ENCODE measurements at places on chromosomes 7 and 10. TPM values are rescaled to one million over a fixed set of nuclear protein-coding genes. Genes with fewer than 3 reads are reported as not detected.

HGF gene
- not detected for total RNA-seq

ENTPD1 gene
- total RNA-seq: 0.82 TPM

TBL2 gene
- total RNA-seq: 25.2 TPM

TRA2A gene
- total RNA-seq: 246 TPM

ALOX5 gene
- total RNA-seq: 4.2 TPM

DNA sequence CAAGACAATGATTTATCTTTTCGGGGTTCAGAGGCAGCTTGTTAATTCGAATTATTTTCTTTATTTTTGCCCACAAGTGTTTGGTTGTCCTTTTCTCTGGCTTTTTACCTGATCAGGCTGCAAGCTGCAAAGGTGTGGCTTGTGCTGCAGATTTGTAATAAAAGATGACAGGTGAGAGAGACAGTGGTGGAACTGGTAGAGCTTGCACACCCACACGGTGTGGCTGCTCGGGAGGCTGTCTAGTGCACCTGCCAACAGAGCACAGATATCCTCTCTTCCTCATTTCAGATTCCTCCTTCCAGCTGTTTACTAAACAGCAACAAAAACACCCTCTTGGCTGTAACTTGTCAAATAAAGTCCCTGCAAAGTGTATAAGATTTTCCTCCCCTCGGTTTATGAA is 9.2 kb downstream of the GJD4 start:
- H3K27ac ChIP-seq: no peak overlapping the region
- no peak for DNase-seq
- H3K4me3 ChIP-seq: no peak overlapping the region
- no peaks in the 10 kb centered on the region for H3K36me3 ChIP-seq
- H3K4me1 ChIP-seq: no peaks in the 10 kb centered on the region

- no peaks in the 10 kb centered on the region for H3K4me1 ChIP-seq
- H3K27ac ChIP-seq: no peak overlapping the region
- peaks cover 47% of the 10 kb centered on the region for H3K36me3 ChIP-seq
- no peak overlapping the region for H3K4me3 ChIP-seq
Observed at GRCh38 chr7:44382459-44383265, 57.3 kb upstream of the CAMK2B start.

- DNase-seq: no peak
- H3K4me1 ChIP-seq: peaks cover 5% of the 10 kb centered on the region
- H3K27ac ChIP-seq: no peak overlapping the region
- no peak overlapping the region for H3K4me3 ChIP-seq
- no peaks in the 10 kb centered on the region for H3K27me3 ChIP-seq
- H3K36me3 ChIP-seq: no peaks in the 10 kb centered on the region
Observed at GRCh38 chr10:14687340-14687739, 87.4 kb downstream of the FAM107B start.

DNA sequence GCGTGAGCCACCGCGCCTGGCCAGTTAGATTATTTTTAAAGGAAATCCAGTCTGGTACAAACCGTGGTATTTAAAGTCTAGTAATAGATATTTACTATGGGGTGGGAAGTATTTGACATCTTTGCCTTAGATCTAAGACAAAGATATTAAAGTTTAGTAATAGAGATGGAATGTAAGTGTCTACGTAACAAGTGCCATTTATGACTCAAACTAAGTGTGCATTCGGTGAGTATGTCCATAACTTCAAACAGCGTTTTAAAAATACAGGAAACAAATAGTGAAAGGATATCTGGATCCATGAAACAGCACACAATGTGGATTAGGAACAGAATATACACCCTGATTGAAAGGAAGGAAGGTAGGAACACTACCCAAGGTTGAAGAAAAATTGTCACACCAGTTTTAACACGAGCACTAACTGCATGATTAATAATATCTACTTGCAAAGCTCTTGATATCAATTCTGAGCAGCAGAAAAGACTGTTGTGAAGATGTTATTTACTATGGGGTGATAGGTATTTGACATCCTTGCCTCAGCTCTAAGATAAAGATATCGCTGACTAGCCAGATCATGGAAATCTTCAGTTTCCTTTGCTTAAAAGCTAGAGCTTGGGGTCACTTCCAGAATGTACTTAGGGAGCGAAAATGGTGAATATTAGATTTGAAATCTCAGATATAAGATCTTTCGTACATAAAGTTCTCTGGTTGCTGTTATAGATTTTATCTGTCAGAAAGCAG is 48.7 kb downstream of the EPC1 start:
- H3K27ac ChIP-seq: no peak overlapping the region
- peaks cover 24% of the 10 kb centered on the region for H3K36me3 ChIP-seq
- DNase-seq: no peak
- peaks cover 45% of the 10 kb centered on the region for H3K4me1 ChIP-seq
- no peak overlapping the region for H3K4me3 ChIP-seq

- H3K27ac ChIP-seq: no peak overlapping the region
- DNase-seq: no peak
- no peak overlapping the region for H3K4me3 ChIP-seq
- no peaks in the 10 kb centered on the region for H3K36me3 ChIP-seq
- H3K27me3 ChIP-seq: no peaks in the 10 kb centered on the region
Observed at GRCh38 chr7:95723583-95724180, 48.7 kb upstream of the DYNC1I1 start.

ANKRD16 gene
- 1.4 TPM for total RNA-seq

DNA sequence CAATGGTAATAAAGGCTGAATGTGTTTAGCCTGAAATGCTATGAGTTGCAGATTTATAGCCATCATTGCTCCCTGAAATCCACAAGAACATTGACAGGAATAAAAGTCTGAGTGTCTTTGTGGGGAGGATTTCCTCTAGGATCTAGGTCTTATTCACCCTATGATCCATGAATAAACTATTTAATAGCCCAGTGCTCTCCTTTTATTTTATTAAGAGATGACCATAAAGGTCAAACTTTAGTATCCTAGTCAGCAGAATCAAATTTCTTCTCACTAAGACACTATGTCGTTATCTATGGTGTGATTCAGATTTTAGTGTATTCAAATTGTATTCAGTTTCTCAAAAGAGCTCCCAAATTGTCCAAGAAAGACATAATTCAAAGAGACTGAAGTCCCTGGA is 67.8 kb upstream of the AKR1E2 start:
- peaks cover 3% of the 10 kb centered on the region for H3K27me3 ChIP-seq
- no peaks in the 10 kb centered on the region for H3K4me1 ChIP-seq
- H3K4me3 ChIP-seq: no peak overlapping the region
- no peaks in the 10 kb centered on the region for H3K36me3 ChIP-seq
- DNase-seq: no peak

DNA sequence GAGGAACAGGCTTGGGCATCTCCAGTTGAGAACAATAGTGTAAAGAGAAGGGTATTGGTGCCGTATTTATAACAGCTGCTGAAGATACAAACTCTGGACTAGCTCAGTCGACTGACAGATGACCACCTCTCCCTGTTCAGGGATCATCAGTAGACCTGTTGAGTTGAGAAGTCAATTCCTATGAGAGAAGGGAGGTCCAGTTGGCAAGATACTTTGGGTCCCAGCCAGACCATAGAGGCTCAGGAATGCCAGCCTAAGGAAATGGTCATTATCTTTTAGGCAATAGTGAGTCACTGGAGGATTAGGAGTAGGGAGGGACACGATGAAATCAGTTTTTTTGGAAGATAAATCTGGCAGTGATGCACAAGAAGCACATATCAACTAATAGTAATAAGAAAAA is 202.9 kb downstream of the TRIL start:
- H3K27me3 ChIP-seq: no peaks in the 10 kb centered on the region
- no peak for DNase-seq
- H3K4me1 ChIP-seq: no peaks in the 10 kb centered on the region
- no peaks in the 10 kb centered on the region for H3K36me3 ChIP-seq
- no peak overlapping the region for H3K27ac ChIP-seq

CYP3A7 gene
- not detected for total RNA-seq

C10orf105 gene
- total RNA-seq: 0.25 TPM

CALD1 gene
- 0.33 TPM for total RNA-seq

BICC1 gene
- total RNA-seq: not detected

DNA sequence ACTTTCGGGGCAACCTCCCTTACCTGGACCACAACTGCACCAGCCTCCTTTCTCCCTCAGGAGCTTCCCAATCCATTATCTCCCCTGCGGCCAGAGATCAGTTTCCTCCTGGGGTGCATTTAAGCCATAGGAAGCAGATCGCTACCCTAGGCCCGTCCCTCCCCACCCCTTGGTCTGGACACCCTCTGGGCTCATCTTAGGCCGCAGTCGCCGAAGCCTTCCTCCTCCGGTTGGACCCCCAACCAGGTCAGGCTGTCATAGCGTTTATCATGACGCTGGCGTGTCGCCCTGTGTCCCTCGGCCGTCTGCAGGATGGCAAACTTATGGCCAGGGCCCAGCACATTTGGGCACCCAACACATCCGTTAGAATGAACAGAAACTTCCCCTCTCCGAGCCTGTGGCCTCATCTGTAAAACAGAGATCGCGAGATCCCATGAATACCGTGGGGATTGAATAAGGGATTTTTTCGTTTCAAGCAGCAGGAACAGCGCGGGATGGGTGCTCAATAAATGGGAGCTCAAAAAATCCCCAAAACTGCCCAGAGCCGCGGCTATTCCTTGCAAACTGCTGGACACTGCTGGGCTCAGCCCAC is 669 bp upstream of the AP5Z1 start:
- H3K4me3 ChIP-seq: peak overlapping the region; percentile 99
- no peaks in the 10 kb centered on the region for H3K27me3 ChIP-seq
- H3K27ac ChIP-seq: peak overlapping the region; percentile 96

DNA sequence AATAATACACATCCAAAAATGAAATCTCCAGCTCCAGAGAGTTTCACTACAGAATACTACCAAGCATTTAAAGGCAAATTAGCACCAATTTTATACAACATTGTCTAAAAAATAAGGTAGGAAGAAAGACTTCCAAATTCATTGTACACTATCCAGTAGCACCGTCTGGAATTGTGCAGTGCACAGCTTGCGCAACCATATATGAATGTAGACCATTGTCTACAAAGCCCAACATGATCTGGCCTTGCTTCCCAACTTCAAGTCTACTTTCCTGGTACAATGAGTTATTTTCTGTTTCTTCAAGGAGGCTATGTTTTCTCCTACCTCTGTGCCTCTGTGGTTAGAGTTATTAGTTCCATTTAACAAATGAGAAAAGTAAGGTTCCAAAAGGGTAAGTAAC is 115.4 kb upstream of the FOXK1 start:
- H3K36me3 ChIP-seq: no peaks in the 10 kb centered on the region
- no peak overlapping the region for H3K4me3 ChIP-seq
- DNase-seq: no peak
- H3K27ac ChIP-seq: no peak overlapping the region
- H3K4me1 ChIP-seq: no peaks in the 10 kb centered on the region
- H3K27me3 ChIP-seq: no peaks in the 10 kb centered on the region

- no peak overlapping the region for H3K4me3 ChIP-seq
- H3K4me1 ChIP-seq: no peaks in the 10 kb centered on the region
- no peak for DNase-seq
- H3K27me3 ChIP-seq: peaks cover 4% of the 10 kb centered on the region
- no peak overlapping the region for H3K27ac ChIP-seq
- H3K36me3 ChIP-seq: no peaks in the 10 kb centered on the region
Observed at GRCh38 chr10:79615577-79615976, 4.8 kb downstream of the SFTPA1 start.

AMZ1 gene
- total RNA-seq: 0.36 TPM

C7orf57 gene
- 0.56 TPM for total RNA-seq

DNA sequence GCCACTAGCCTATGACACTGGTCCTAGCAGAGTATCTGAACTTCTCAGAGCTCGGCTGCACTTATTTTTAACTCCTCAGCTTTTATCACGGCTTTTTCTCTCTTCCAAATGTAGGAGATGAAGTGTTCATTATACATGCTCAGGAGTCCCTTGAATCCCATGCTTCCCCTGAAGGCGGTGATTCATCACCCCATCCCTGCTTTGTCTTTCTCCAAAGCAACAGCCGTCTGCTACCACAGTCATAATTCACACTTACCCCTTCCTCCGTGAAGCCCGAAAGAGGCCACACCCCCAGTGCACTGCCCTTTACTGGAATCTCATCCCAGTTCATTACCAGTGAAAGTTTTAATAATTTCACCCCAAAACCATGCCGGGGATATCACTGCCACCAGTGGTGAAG is 301.5 kb upstream of the SHH start:
- DNase-seq: no peak
- H3K27ac ChIP-seq: no peak overlapping the region
- no peaks in the 10 kb centered on the region for H3K27me3 ChIP-seq
- H3K36me3 ChIP-seq: no peaks in the 10 kb centered on the region

INHBA gene
- not detected for total RNA-seq

TMEM225B gene
- 1.0 TPM for total RNA-seq

DNA sequence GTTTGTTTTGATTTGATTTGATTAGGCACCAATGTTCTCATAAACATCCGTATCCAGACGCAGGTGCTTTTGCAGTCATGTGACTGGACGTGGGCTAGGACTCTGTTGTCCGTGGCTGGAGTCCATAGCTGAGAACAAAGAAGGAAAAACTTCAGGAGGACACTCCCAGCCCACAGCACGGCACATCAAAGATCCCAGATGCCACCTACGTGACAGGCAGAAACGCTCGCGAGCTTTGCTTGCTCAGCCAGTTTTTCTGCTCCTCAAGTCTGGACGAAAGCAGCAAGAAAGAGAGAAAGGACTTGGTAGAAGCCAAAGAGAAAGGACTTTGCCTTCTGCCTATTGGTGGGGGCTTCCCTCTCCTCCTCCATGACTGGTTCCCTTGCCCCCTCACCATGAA is 6.9 kb upstream of the ZKSCAN1 start:
- no peak overlapping the region for H3K27ac ChIP-seq
- H3K4me1 ChIP-seq: peaks cover 3% of the 10 kb centered on the region
- H3K36me3 ChIP-seq: no peaks in the 10 kb centered on the region
- no peaks in the 10 kb centered on the region for H3K27me3 ChIP-seq
- no peak for DNase-seq

TCF7L2 gene
- total RNA-seq: 4.2 TPM

- no peak overlapping the region for H3K4me3 ChIP-seq
- H3K27me3 ChIP-seq: no peaks in the 10 kb centered on the region
- peaks cover 27% of the 10 kb centered on the region for H3K4me1 ChIP-seq
- no peak for DNase-seq
- no peak overlapping the region for H3K27ac ChIP-seq
Observed at GRCh38 chr10:62059217-62059920, 157.9 kb downstream of the ARID5B start.

HYAL4 gene
- not detected for total RNA-seq

- no peaks in the 10 kb centered on the region for H3K36me3 ChIP-seq
- DNase-seq: no peak
- no peaks in the 10 kb centered on the region for H3K27me3 ChIP-seq
- peaks cover 11% of the 10 kb centered on the region for H3K4me1 ChIP-seq
- no peak overlapping the region for H3K27ac ChIP-seq
- H3K4me3 ChIP-seq: no peak overlapping the region
Observed at GRCh38 chr10:110618230-110618610, 25.9 kb upstream of the RBM20 start.

GRCh38 chr7:36404639-36405408 is 15.2 kb downstream of the ANLN start:
- H3K4me3 ChIP-seq: no peak overlapping the region
- no peaks in the 10 kb centered on the region for H3K36me3 ChIP-seq
- DNase-seq: no peak
- no peaks in the 10 kb centered on the region for H3K4me1 ChIP-seq
- no peaks in the 10 kb centered on the region for H3K27me3 ChIP-seq

- no peak for DNase-seq
- no peaks in the 10 kb centered on the region for H3K36me3 ChIP-seq
- H3K27me3 ChIP-seq: no peaks in the 10 kb centered on the region
- H3K27ac ChIP-seq: no peak overlapping the region
- no peak overlapping the region for H3K4me3 ChIP-seq
Observed at GRCh38 chr7:142553216-142553615, 196.1 kb upstream of the PRSS1 start.

Data from CD4-positive, alpha-beta T cell (primary cell).